Astrocyte (in vitro differentiated cells and primary cell): ENCODE measurements at places on chromosomes 3 and 15. TPM values are rescaled to one million over a fixed set of nuclear protein-coding genes. Genes with fewer than 3 reads are reported as not detected.
A peak's percentile ranks its signal among the peaks of the same experiment; 100 is the strongest.

The GASK1A gene
- total RNA-seq: 0.09 TPM in 1 of 2 replicates, not detected in the other

The AKAP13 gene
- total RNA-seq: 93.0 and 98.2 TPM in 2 replicates

The EPHA6 gene
- total RNA-seq: 0.99 and 1.7 TPM in 2 replicates

The THPO gene
- total RNA-seq: 0.25 and 0.46 TPM in 2 replicates

The MUC20 gene
- total RNA-seq: 0.41 TPM in 1 of 2 replicates, not detected in the other

The SPATA12 gene
- total RNA-seq: not detected in 2 replicates

The CD200R1 gene
- 0.39 and 0.67 TPM in 2 replicates for total RNA-seq

The MRAS gene
- total RNA-seq: 55.4 and 81.8 TPM in 2 replicates

The GPR171 gene
- total RNA-seq: not detected in 2 replicates

The CCDC33 gene
- 0.41 and 0.96 TPM in 2 replicates for total RNA-seq

The VGLL3 gene
- total RNA-seq: 53.8 and 63.7 TPM in 2 replicates

The ABTB1 gene
- 11.6 and 11.8 TPM in 2 replicates for total RNA-seq

The LAMB2 gene
- 344 and 391 TPM in 2 replicates for total RNA-seq

The TMC3 gene
- total RNA-seq: 0.22 and 0.52 TPM in 2 replicates

DNA sequence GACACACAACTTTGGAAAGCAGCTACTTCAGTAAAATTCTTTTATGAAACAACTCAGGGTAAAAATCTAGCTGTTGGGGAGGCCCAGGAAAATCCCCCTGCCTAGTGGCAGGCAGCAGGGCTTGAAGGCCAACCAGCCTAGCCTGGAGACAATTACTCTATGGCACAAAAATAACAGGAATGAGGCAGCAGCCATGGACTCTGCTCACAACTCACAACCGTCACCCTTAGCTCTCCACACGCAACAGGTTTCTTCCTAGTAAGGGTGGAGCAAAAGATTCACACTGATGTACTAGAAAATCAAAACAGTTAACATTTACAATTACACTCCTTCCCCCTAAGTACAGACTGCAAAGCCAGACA is 530 bp upstream of the FBXL22 start:
- peak; percentile 22 for DNase-seq

DNA sequence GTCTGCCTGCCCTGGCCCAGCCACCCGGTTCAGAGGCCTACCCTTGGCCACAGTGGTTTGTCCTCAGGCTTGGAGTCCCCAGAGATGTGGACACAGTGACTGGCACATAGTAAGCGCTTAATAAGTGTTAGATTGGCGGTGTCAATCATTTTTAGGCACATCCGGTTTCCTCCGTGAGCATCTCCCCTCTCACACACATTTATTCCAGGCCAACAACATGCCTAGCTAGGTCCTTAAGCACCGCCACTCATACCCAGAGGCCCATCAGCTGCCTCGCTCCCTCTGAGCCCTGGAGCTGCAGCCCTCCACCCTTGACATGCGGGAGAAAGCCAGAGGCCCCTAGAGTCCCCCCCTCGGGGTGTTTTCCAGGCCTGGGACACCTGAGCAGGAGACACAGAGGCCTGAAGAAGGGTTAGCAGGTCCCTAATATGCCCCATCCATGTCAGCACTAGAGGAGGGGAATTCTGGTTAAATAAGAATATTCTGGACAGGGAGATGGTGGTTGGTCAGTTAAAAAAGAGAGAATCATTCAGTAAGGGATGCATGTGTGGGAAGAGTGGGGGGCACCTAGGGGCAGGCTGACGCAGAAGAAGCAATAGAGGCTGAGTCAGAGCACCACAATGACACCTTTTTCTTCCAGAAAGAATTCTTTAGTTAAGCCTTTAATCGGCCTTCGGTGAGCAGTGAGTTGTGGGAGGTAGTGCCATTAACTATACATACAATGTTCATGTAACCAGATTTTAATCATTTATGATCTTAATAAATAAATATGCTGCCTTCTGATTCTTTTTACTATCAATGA is 22.3 kb downstream of the NR2F2 start:
- peak; percentile 90 for DNase-seq

GRCh38 chr3:93923006-93923405 is 50.7 kb downstream of the PROS1 start:
- DNase-seq: no peak

DNA sequence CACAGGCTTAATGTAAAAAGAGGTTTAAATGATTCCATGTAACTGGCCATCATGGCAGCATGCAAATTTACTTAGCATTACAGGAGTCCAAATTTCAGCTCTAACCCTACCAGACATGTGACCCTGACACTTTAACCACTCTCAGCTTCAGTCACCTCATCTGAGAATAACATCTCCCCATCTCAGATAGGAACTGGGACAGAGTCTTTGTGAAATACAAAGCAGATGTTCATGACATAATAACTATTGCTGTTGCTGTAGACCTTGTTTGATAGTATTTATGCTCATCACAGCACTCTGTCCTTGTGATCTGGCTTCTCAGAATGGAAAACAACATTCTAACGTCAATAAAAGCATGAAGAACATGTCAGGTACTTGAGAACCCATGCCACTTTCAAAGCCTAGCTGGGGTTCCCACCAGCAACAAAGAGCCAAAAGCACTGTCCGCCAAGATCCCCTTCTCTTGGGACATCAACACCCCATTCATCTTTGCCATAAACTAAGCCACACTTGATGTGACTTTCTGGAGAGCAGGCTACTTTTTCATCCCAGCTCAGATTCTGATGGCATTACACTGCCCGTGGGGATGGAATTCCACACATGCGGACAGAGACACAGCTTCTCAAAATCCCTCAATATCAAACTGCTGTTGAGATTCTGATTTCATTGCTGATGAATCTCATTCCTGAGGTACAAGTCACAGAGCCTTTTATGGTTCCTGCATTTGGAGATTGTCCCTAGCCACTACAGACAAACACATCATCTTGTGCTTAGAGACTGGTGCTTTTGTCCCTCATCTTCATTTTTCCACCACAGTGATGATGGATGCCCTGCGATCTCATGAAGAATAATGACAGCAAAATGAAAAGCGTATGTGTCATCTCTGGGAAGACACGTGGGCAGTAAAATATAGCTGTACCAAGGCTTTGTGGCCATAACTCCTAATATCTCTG is 202.7 kb downstream of the TNIK start:
- peak; percentile 82 for DNase-seq

DNA sequence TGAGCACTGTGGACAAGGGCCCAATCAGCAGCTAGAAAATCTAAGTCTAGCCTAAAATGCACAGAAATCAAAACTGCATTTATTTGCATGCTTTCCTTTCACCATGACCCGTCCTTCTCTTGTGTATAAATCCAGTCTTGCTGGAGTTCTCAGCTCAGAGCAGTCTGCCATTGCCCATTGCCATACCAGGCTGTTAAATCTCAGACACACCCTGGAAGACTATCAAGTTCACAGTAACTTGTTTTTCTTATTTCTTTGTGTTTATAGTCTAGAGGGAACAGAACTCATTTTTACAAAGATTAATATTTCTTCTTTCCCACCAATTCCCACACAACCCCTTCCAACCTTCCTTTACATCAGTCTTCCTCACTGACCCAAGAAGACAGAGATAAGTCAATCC is 85.9 kb downstream of the COL8A1 start:
- DNase-seq: no peak

DNA sequence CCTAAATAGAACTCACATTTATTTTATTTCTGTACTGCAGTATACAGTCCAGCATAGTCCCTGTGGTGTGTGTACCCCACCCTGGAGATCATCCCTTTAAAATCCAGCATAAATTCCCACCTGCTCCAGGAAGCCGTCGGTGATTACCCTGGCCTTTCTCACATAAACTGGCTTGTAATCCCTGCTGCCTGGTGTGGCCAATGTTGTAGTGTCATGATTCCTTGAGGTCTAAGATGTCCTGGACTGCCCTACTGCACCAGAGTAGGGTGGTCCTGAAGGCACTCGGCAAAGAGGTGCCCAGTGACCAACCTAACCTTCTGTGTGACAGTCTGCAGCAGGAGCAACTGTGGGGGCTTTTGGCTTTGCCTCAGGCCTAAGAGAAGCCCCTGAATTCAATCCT is 58.9 kb downstream of the ITGA11 start:
- DNase-seq: no peak

DNA sequence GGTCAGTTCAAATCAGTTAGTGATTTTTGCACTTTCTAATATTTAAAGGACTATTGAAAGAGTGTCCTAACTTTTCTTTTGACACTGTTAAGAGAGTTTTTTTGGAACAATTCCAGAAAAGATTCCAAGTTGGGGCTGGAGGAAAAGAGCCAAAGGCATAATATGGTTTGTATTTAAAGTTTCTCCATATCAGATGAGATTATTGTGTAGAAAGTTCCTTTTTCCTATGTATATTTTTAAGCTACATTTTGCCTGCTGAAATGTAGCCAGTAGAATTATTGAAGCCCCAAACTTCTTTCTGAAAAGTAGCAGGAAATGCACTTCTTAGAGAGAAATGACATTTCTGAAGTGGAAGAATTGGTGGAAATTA is 136.5 kb upstream of the TSC22D2 start:
- no peak for DNase-seq

- DNase-seq: no peak
Observed at GRCh38 chr3:72510247-72510646, 338.0 kb downstream of the SHQ1 start.

- no peak for DNase-seq
Observed at GRCh38 chr3:62995119-62995518, 119.9 kb upstream of the CADPS start.

GRCh38 chr3:30704931-30705890 is 98.8 kb downstream of the TGFBR2 start:
- DNase-seq: no peak

GRCh38 chr3:112740835-112741234 is 99.9 kb upstream of the CCDC80 start:
- no peak for DNase-seq

DNA sequence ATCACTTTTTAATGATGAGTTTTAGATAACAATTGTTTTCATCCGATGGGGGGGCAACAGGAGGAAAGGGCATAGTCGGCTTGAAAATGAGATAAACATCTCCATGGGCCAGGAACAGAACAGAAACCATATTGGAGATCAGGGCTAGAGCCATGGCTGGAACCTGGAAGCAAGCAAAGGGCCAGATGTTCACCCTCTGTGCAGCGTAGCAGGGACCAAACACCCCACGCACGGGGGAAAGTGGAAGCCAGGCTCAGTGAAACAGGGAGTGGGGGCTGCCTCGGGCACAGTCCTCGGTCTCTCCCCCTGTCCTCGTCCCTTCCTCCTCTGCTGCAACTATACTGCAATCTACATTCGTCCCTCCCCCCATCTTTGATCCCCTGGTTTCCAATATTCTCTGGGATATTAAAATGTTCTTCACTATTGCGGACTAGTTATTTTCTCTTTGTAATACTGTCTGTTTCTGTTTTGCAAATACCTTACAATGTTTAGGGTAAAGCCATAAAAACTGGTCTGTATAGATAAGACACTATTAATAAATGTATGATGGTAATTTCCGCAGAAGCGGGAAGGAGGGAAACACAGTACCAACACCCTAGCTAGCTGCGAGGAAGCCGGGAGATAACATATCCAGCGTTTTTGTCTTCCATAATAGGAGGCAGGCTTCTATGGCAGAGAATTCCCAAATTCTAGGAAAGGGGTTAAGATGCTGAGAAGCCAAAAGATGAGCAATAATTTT is 121.5 kb downstream of the XXYLT1 start:
- no peak for DNase-seq

DNA sequence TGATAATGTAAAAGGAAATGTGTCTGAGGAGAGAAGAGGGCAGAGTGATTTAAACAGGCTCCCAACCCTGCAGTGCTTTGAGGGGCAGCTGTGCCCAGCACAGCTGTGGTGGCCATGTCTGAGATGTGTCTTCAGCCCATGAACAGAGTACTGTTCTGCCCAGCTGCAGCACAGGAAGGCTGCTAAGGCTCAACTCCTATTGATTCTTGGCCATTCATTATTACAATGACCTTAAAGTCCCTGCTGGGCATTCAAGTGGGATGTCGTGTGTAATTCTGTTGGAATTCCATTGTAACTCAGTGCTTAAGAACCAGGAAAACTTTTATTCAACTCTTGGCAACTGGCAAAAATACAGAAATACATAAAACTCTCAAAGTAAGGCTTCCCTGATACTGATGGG is 229.3 kb downstream of the MCTP2 start:
- no peak for DNase-seq

- DNase-seq: no peak
Observed at GRCh38 chr15:46151786-46152185, 517.0 kb downstream of the SQOR start.

- DNase-seq: no peak
Observed at GRCh38 chr3:65562447-65562846, 476.3 kb downstream of the MAGI1 start.

GRCh38 chr3:132071043-132071442 is 36.2 kb upstream of the CPNE4 start:
- no peak for DNase-seq

DNA sequence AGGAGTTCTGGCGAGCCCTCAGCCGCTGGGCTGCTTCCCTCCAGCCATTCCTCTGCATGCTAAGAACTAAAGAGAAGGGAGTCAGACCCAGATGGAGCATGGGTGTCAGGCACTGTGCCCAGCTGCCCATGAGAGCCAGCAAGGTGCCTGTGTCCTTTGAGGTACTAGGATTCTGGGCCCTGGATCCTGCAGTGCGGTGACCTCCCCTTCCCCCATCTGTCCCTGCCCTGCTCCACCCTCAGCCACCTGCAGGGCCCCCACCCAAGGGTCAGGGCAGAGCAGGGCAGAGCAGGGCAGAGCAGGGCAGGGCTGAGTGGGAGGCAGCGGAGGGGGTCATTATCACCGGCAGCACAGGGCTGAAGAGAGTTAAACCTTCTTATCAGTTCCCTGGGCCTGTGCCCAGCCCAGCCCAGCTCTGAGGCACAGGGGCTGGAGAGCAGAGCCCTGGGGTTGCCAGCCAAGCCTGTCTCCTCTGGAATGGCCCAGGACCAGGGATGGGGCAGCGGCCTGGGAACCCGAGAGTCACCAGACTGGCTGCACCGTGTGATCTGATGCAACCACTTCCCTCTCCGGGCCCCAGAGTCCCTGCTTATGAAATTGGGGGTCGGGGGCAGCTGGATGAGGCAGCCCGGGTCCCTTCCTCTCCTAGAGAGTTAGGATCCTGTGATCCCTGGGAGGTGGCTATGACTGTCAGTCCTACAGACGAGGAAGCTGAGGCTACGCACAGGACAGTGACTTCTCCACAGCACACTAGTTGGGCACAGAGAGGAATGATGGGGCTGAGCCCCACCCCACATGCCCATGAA is 17.3 kb downstream of the ZDHHC19 start:
- no peak for DNase-seq

GRCh38 chr3:143188881-143189280 is 69.3 kb downstream of the CHST2 start:
- no peak for DNase-seq

DNA sequence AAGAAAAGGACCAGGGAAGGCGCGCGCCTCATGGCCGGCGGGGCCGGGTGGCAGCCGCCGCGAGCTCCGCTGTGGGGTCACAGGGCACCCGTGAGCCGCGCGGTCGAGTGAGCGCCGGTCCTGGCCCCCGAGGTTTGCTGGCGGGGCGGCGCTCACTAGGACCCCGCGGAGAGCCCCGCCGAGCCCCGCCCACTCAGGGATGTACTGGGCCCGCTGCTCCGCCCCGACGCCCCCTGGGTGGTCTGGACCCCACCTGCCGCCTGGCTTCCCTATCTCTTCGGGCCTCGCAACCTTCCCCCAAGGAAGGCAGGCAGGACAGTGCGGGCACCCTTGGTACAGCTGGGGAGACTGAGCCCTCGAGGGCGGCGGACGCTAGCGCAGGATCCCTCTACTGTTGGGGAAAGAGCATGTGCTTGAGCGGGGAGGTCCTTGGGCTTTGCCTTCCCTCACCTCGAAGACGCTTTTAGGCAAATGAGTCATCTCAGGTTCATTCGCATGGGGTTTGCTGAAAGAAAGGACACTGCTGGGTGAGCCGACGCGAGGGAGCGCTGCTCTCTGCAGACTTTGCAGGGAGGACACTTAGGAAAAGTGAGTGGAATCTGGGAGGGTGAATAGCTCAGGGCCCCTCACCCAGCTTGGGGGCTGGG is at the start of gene CHRNB4:
Gene CHRNB4 (minus strand): TSS at position 109 of the 647 bp plus-strand sequence. CDS start 77 bp downstream, at position 32.
- DNase-seq: peak; percentile 18

- DNase-seq: no peak
Observed at GRCh38 chr15:58212909-58213526, 74.8 kb downstream of the AQP9 start.
